ENCODE measurements at places on chromosomes 16 and 17. TPM values are rescaled to one million over a fixed set of nuclear protein-coding genes. Genes with fewer than 3 reads are reported as not detected.

ABCA6 gene
- total RNA-seq: 15.7 TPM

MT1X gene
- 5,596 TPM for total RNA-seq

GNGT2 gene
- not detected for total RNA-seq

- no peak for DNase-seq
- H3K4me3 ChIP-seq: no peak overlapping the region
- H3K36me3 ChIP-seq: no peaks in the 10 kb centered on the region
- no peaks in the 10 kb centered on the region for H3K27me3 ChIP-seq
- H3K4me1 ChIP-seq: peaks cover 24% of the 10 kb centered on the region
- H3K27ac ChIP-seq: no peak overlapping the region
Measured at GRCh38 chr16:49563666-49564065, 190.1 kb downstream of the C16orf78 start.

- peaks cover 46% of the 10 kb centered on the region for H3K27me3 ChIP-seq
- no peak overlapping the region for H3K4me3 ChIP-seq
- H3K4me1 ChIP-seq: peaks cover 9% of the 10 kb centered on the region
- H3K27ac ChIP-seq: no peak overlapping the region
- DNase-seq: no peak
- H3K36me3 ChIP-seq: no peaks in the 10 kb centered on the region
Measured at GRCh38 chr17:38579934-38580333, 25.8 kb downstream of the SRCIN1 start.

Data from gastrocnemius medialis (tissue), 4 donors.